ENCODE measurements at places on chromosomes 5 and 9.

DNA sequence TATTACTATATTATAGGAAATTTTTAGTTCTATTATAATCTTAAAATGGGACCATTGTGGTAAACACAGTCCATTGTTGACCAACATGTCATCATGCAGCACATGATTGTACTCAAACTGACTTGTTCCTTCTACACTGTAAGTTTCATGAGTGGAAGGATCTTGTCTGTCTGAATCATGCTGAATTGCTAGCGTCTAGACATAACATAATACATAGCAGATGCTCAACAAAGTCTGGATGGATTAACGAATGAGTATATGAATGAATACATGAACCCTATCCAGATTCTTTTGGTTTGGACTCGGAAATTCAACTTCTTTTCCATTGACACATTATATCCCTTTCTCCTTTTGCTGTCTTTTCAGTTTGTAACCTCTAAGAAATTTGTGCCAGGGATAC, 429.2 kb upstream of the SGCD start:
- no peak for DNase-seq

GRCh38 chr9:33852216-33852826, 35.4 kb downstream of the UBE2R2 start:
- DNase-seq: no peak

GRCh38 chr5:6673963-6674362, 39.3 kb upstream of the TENT4A start:
- DNase-seq: no peak

GRCh38 chr9:82148901-82149461, 160.4 kb downstream of the SPATA31D1 start:
- DNase-seq: no peak

Data from activated naive CD4-positive, alpha-beta T cell (primary cell).